Bronchus fibroblast of lung (primary cell): ENCODE measurements at places on chromosomes 6 and 20. TPM values are rescaled to one million over a fixed set of nuclear protein-coding genes. Genes with fewer than 3 reads are reported as not detected.

ZSCAN16 gene
- 1.7 and 1.8 TPM in 2 replicates for total RNA-seq

NHSL1 gene
- 8.6 and 9.9 TPM in 2 replicates for total RNA-seq

MCM9 gene
- total RNA-seq = 7.7 and 8.6 TPM in 2 replicates

ATP9A gene
- total RNA-seq = 6.2 and 6.4 TPM in 2 replicates

GSTA4 gene
- 38.9 and 44.2 TPM in 2 replicates for total RNA-seq

EYA2 gene
- 0.74 and 1.0 TPM in 2 replicates for total RNA-seq

GLP1R gene
- total RNA-seq = not detected in 2 replicates
